ENCODE measurements at places on chromosomes 5 and 9. TPM values are rescaled to one million over a fixed set of nuclear protein-coding genes. Genes with fewer than 3 reads are reported as not detected.

MEGF10 gene
- not detected for total RNA-seq

GOLPH3 gene
- total RNA-seq: 58.3 TPM

RMND5B gene
- total RNA-seq: 28.7 TPM

CYLC2 gene
- not detected for total RNA-seq

GRM6 gene
- total RNA-seq: not detected

SHOC1 gene
- total RNA-seq: not detected

PCDHGB1 gene
- not detected for total RNA-seq

KLF4 gene
- total RNA-seq: 1.2 TPM

PLAC8L1 gene
- 0.30 TPM for total RNA-seq

INSL6 gene
- not detected for total RNA-seq

LHX3 gene
- not detected for total RNA-seq

FGF1 gene
- total RNA-seq: not detected

GHR gene
- total RNA-seq: not detected

CBY3 gene
- total RNA-seq: 0.71 TPM

LCNL1 gene
- total RNA-seq: not detected

GPRIN1 gene
- 3.8 TPM for total RNA-seq

ANKRD18B gene
- total RNA-seq: 2.2 TPM
